ENCODE measurements at places on chromosomes 4 and X.

DNA sequence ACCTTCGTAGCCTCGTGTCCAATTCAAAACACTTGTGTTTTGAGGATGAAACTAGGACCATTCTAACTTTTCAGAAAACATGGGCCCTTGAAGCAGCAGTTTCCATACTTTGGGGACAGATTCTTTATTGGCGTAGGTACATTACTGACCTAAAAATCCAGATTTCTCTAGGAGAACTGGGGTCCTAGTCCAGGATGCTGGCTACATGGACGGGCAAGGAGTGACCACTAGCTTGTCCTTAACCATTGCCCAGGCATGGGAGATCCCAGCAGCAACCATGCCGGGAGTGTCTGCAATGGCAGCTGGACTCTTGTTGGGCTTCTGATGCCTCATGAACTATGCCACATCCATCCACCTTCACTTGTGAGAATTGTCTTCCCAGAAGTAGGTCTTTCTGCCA, 62.2 kb upstream of the WDR1 start:
- DNase-seq: no peak

GRCh38 chrX:47093248-47093647, 15.0 kb downstream of the RGN start:
- DNase-seq: no peak

GRCh38 chr4:3880615-3881120, 114.5 kb downstream of the ADRA2C start:
- DNase-seq: no peak

DNA sequence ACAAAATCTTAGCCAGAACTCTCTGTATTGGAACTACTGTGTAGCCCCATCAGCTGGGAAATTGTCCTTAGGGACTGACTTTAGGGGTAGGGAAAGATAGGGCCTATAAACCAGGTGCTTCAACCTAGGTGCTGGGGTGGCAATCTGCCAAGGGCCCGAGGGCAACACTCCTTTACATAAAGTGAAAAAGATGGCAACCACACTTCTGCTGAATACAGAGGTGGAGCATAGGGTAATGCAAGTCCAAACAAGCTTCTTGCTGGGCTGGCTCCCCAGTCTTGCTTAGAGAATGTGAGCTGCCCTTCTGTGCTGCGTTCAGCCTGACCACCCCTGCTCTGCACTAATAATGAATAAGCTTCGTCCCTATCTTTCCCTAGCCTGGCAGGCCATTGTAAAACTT, 9.8 kb downstream of the ZBTB33 start:
- no peak for DNase-seq

DNA sequence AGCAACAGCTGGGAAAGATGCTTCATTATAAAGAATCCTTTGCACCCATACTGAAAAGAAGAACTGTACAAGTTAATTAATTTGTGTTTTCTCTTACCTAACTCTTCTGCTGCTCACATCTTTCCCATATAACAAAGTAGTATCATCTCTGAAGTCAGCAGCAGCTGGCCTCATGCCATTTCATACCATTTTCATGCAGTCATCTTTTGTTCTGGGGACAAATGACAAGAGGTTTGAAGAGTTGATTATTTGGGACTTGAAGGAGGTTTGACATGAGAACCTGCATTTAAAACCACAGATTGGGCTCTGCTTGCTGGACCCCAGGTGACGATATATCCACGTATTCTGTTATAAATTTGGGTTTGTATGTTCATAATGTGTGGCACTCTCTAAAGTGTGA, 430.3 kb downstream of the SPRY1 start:
- no peak for DNase-seq

All from brain pericyte (primary cell).